Effector memory CD8-positive, alpha-beta T cell (primary cell): ENCODE measurements at places on chromosomes 6 and 20.

DNA sequence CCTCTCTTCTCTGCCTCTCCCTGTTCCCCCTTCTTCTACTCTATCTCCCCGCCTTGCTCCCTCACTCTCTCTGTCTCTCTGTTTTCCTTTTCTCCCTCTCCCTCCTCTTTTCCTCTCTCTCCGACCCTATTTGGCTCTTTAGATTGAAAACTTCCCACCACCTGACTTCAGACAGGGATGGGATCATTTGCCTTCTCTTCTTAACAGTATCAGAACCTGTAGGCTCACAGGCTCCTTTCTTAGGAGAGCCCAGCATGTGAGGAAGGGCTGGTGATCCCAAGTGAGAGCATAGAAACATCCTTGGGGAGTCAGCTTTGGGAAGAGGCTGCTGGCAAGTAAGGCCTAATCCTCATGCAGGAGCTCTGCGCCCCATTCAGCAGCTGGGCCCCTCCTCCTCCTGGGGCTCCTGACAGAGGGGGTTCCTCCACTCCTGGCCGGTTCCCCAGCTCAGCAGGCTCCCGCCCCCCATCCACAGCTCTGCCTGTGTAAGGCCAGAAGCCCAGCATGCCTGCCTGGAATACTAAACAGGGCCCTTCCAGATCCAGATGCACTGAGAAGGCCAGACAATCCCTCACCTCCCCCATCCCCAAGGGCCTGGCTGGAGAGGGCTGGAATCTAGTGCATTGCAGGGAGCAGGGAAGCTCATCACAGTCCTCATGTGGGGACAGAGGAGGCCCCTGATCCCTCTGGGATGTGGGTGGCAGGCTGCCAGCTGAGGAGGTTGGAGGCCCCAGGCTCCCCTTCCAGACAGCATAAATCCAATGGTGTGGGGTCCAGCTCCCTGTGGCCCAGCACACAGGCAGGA lies 93.4 kb downstream of the PTPRT start:
- H3K27ac ChIP-seq, result no peak overlapping the region
- H3K27me3 ChIP-seq, result no peaks in the 10 kb centered on the region
- no peak for DNase-seq
- H3K4me3 ChIP-seq, result no peak overlapping the region
- no peaks in the 10 kb centered on the region for H3K36me3 ChIP-seq

GRCh38 chr6:16130932-16131387 lies 2.1 kb downstream of the MYLIP start:
- DNase-seq, result peak; percentile 53
- no peaks in the 10 kb centered on the region for H3K27me3 ChIP-seq
- H3K4me1 ChIP-seq, result peaks cover 33% of the 10 kb centered on the region
- H3K4me3 ChIP-seq, result peak overlapping the region; percentile 93

- no peak for DNase-seq
- no peaks in the 10 kb centered on the region for H3K27me3 ChIP-seq
- H3K27ac ChIP-seq, result peak overlapping the region; percentile 88
- H3K4me3 ChIP-seq, result peak overlapping the region; percentile 89
These were observed 109.9 kb downstream of the IPCEF1 start for GRCh38 chr6:154246723-154247118.

DNA sequence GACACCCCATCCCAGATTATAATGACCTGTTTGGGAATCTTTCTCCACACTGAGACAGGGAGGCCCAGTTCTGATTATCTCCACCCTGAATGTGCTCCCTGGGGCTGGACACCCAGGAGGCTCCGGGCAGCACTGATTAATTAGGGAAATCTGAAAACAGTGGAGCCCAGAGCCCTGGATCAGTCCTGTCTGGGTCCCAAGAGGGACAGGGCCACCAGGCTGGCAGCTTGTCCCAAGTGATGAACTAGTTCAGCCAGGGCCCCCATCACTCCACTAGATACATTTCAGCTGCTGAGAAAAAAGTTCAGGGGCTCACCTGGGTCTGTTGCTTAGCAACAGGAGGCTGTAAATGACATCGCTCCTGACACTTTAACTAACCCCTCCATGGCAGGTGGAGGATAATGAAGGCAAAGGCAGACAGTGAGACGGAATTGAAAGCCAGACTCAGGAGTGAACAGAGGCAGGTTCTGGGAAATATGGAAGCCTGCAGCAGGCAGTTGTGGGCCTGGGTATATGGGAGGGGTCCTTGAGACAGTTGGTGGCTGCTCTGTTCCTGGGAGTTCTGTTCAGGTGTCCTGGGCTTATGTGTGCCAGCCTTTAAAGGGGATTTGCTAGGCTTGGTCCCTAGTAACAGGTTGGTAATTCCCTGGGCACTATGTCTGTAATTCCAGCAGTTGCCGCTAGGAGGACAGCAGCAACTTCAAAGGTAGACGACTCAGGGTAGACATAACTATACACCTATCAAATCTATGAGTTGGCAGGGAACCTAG lies 78.3 kb upstream of the CTNNBL1 start:
- H3K27me3 ChIP-seq, result peaks cover 60% of the 10 kb centered on the region
- H3K36me3 ChIP-seq, result no peaks in the 10 kb centered on the region
- peak; percentile 44 for DNase-seq
- H3K4me3 ChIP-seq, result no peak overlapping the region

DNA sequence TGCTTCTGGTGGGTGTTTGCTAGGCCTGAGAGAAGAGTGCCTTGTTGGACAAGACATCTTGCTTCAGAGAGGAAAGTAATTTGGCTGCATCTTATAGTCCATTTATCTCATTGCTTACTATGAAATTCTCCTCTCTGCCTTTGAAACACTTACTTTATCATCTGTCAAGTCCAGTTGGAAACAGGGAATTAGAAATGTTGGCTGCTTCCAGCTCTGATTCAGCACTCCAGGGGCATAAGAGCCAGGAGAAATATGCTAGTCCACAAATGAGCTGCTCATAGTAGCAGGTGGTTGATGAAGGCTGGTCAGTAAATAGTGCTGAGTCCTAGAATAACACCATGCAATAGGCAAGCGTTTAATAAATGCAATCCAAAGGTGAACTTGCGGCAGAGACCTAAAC lies 227.1 kb downstream of the SLC35F1 start:
- no peak for DNase-seq
- no peak overlapping the region for H3K4me3 ChIP-seq
- no peak overlapping the region for H3K27ac ChIP-seq

- peaks cover 18% of the 10 kb centered on the region for H3K27me3 ChIP-seq
- no peak overlapping the region for H3K27ac ChIP-seq
- no peak overlapping the region for H3K4me3 ChIP-seq
- H3K36me3 ChIP-seq, result no peaks in the 10 kb centered on the region
These were observed 6.0 kb downstream of the TREM1 start for GRCh38 chr6:41280381-41281057.

GRCh38 chr20:37968841-37969401 lies 64.3 kb downstream of the TTI1 start:
- no peak for DNase-seq
- no peak overlapping the region for H3K4me3 ChIP-seq
- peak overlapping the region; percentile 42 for H3K27ac ChIP-seq
